Activated T-helper 1 cell treated with anti-CD3 and anti-CD28 coated beads, Interleukin-12 subunit alpha, Interleukin-12 subunit beta, Interleukin-2, Interleukin-4 antibody, amounts not matched to agents 30 ng/mL and 10 ng/mL and 1 ng/mL, durations not matched to agents 14 hours and 24 hours and 36 hours (primary cell): ENCODE measurements at places on chromosomes 11 and 22. TPM values are rescaled to one million over a fixed set of nuclear protein-coding genes. Genes with fewer than 3 reads are reported as not detected.

The ADSL gene
- total RNA-seq: 156 and 160 TPM in 2 replicates

The TFIP11 gene
- total RNA-seq: 57.2 and 58.1 TPM in 2 replicates

The LRRC56 gene
- 1.8 and 2.2 TPM in 2 replicates for total RNA-seq

The SMCO4 gene
- 33.4 and 34.8 TPM in 2 replicates for total RNA-seq

The PANX3 gene
- total RNA-seq: not detected in 2 replicates

The RNF169 gene
- 14.8 and 15.3 TPM in 2 replicates for total RNA-seq

The SCUBE1 gene
- not detected in 2 replicates for total RNA-seq

The RIN1 gene
- 0.78 and 0.86 TPM in 2 replicates for total RNA-seq

The ALDH3B2 gene
- total RNA-seq: not detected in 2 replicates

The MUC5AC gene
- not detected in 2 replicates for total RNA-seq

The TMEM45B gene
- total RNA-seq: 0.24 and 0.26 TPM in 2 replicates

The FAM111B gene
- total RNA-seq: 54.9 and 57.3 TPM in 2 replicates

The OR51B4 gene
- total RNA-seq: not detected in 2 replicates

The DERL3 gene
- 13.8 and 18.8 TPM in 2 replicates for total RNA-seq

The USP2 gene
- total RNA-seq: 0.22 and 0.36 TPM in 2 replicates

The KCNQ1 gene
- 5.3 and 6.4 TPM in 2 replicates for total RNA-seq

The ANO3 gene
- total RNA-seq: not detected in 2 replicates

The CELSR1 gene
- 0.39 and 0.44 TPM in 2 replicates for total RNA-seq

The P2RY2 gene
- not detected in 2 replicates for total RNA-seq

The OR8G1 gene
- not detected in 2 replicates for total RNA-seq

The MTMR2 gene
- total RNA-seq: 41.3 and 41.7 TPM in 2 replicates

The DCHS1 gene
- 0.24 and 0.39 TPM in 2 replicates for total RNA-seq

The APOA5 gene
- not detected in 2 replicates for total RNA-seq

The UBQLNL gene
- total RNA-seq: 0.18 TPM in 1 of 2 replicates, not detected in the other

The POLDIP3 gene
- total RNA-seq: 77.9 and 87.2 TPM in 2 replicates

The SPDYC gene
- total RNA-seq: not detected in 2 replicates

The TRIM6 gene
- 0.34 and 0.54 TPM in 2 replicates for total RNA-seq

The PACSIN2 gene
- total RNA-seq: 30.5 and 31.7 TPM in 2 replicates

The TP53I11 gene
- total RNA-seq: 5.7 TPM in 2 replicates

The CTSW gene
- 5.7 and 7.4 TPM in 2 replicates for total RNA-seq

The NTM gene
- not detected in 2 replicates for total RNA-seq

The OR8D4 gene
- total RNA-seq: not detected in 2 replicates

The DDX17 gene
- total RNA-seq: 356 and 358 TPM in 2 replicates

The FXYD6 gene
- not detected in 2 replicates for total RNA-seq

The OR2AT4 gene
- total RNA-seq: not detected in 2 replicates

The GLYATL2 gene
- not detected in 2 replicates for total RNA-seq

The WT1 gene
- total RNA-seq: not detected in 2 replicates

The POU2AF2 gene
- not detected in 2 replicates for total RNA-seq

The PRDM11 gene
- 1.3 and 2.2 TPM in 2 replicates for total RNA-seq

The CERK gene
- total RNA-seq: 69.6 and 76.5 TPM in 2 replicates

The GRM5 gene
- not detected in 2 replicates for total RNA-seq

The RASSF7 gene
- 15.9 and 19.8 TPM in 2 replicates for total RNA-seq

The MPPED1 gene
- not detected in 2 replicates for total RNA-seq

The RAPSN gene
- 0.51 and 0.62 TPM in 2 replicates for total RNA-seq

The ST13 gene
- 190 and 192 TPM in 2 replicates for total RNA-seq

The SLC5A1 gene
- total RNA-seq: not detected in 2 replicates

The ACCSL gene
- total RNA-seq: not detected in 2 replicates

The SCGB1C1 gene
- not detected in 2 replicates for total RNA-seq

The MOGAT2 gene
- total RNA-seq: not detected in 2 replicates

The KRTAP5-2 gene
- total RNA-seq: not detected in 2 replicates

The MMP13 gene
- total RNA-seq: not detected in 2 replicates

The HEPN1 gene
- total RNA-seq: not detected in 2 replicates

The LMO2 gene
- total RNA-seq: not detected in 2 replicates

The FGF19 gene
- not detected in 2 replicates for total RNA-seq
